Stimulated activated CD8-positive, alpha-beta memory T cell treated with anti-CD3 and anti-CD28 coated beads, Interleukin-12 subunit alpha, Interleukin-12 subunit beta, amount 100 ng/mL, for 1 hour (primary cell): ENCODE measurements at places on chromosomes 1 and 21.

- no peak for DNase-seq
These were observed 38.3 kb upstream of the MAP10 start for GRCh38 chr1:232766904-232767303.

DNA sequence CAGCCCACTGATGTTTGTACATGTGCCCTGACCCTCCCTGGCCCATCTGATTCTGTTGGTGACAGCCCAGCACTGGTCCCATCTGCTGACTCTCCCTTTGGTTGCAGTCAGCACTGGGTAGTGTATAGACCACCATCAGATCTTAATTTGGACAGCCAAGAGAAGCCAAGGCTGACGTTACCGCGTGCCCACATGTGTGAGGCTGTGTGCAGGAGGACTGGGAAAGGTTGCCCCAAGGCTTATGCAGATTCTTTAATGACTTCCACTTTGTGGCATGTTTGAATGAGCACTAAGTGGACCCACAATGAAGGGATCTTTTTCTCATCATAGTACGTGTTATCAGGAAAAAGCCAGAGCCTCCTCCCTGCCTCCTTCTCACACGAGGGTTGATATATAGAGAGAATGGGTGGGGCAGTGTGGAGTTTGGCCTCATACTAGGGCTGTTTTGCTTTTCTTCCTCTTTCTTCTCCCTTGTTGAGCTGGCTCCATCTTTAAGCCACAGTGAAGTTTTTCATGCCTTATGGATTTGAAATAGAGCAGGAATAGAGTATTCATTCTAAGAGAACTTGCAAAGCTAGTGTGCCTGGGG lies 93.5 kb downstream of the NAV1 start:
- no peak for DNase-seq

- no peak for DNase-seq
These were observed 12.3 kb upstream of the RGS4 start for GRCh38 chr1:163056831-163057230.

- no peak for DNase-seq
These were observed at the start of gene TMEM125 for GRCh38 chr1:43269627-43270375. TMEM125 (plus strand) TSS chr1:43269983; CDS start chr1:43272723, 2,740 bp downstream.
